ENCODE measurements at places on chromosomes 2 and 18. TPM values are rescaled to one million over a fixed set of nuclear protein-coding genes. Genes with fewer than 3 reads are reported as not detected.

DNA sequence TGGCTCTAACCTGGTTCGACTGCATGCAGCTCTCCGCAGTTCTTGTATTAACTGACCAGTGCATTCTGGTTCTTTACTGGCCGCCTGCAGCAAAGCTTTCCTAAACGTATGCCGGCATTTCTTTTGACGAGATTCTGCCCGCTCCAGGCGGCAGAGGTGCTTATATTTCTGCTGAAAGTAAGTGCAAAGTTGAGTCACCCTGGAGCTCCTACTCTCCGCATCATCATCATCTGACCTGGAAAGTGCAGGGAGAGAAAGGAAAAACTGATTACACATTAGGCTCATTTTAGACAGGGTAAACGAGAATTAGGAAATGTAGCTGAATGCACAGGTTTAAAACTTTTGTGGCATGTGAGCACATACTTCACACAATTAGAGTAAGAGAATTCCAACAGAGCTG is 57.9 kb downstream of the INO80D start:
- no peak for DNase-seq

Gene FBXO41
- total RNA-seq: 12.0 TPM

GRCh38 chr18:79438898-79439627 is 43.3 kb downstream of the NFATC1 start:
- peak; percentile 82 for DNase-seq

GRCh38 chr18:80077873-80078272 is 31.2 kb upstream of the ADNP2 start:
- DNase-seq: no peak

All from SJCRH30 (cell line).